Muscle of arm (tissue), 14 donors: ENCODE measurements at places on chromosomes 4 and X.

GRCh38 chrX:6738518-6739470, 203.9 kb upstream of the VCX3A start:
- DNase-seq = no peak

- DNase-seq = no peak
These were observed 129.1 kb downstream of the FBXO8 start for GRCh38 chr4:174154215-174154854.

DNA sequence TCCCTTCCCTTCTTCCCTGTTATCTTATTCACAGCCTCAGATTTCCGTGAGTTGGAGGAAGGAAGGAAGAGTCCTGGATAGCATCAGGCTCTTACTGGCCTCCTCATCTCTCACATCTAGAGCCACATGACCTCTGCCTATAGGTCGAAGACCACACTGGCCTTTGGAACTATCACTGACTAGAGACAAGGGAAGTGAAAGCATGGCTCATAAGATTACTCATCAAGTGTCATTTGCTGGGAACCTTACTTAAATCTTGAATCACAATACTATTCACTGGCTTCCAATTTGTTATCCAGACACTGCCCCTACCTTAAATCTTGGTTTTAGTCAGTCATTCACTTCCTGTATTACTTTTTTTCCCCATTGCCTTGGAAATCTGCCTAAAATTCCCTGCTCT, 61.6 kb upstream of the MTMR8 start:
- DNase-seq = no peak

DNA sequence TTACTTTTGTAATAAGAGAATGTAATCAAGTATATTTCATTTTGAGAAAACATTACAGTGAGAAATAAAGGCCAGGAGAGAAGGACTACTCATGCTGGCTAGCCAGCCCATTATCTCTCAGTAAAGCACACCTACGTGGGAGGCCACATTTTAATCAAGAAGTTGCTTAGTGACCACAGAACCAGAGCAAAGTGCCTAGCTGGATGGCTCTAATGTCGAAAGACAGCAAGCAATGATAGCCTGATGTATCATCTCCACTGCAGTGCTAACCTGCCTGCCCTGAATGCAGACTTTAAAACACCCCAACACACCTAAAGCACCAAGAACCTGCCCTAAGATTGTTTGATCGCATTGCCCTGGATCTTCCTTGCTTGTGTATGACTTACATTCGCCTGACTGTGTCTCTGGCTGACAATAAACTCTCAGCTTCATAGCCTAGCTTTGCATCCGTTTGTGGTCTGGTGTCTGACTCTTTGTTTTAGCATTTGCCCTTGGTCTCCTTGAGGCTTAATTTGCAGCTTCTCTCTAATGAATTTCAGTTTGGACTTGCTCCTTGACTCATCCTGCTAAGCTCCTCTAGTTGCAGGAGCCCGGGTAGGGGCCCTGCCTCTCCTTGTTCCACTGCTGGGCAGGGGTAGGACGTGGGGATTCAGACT, 31.4 kb upstream of the SOWAHD start:
- no peak for DNase-seq

- DNase-seq = peak; percentile 59
These were observed 392.9 kb downstream of the UNC5C start for GRCh38 chr4:95155759-95156451.

- DNase-seq = no peak
These were observed 733.3 kb downstream of the RPA4 start for GRCh38 chrX:97616883-97617530.

DNA sequence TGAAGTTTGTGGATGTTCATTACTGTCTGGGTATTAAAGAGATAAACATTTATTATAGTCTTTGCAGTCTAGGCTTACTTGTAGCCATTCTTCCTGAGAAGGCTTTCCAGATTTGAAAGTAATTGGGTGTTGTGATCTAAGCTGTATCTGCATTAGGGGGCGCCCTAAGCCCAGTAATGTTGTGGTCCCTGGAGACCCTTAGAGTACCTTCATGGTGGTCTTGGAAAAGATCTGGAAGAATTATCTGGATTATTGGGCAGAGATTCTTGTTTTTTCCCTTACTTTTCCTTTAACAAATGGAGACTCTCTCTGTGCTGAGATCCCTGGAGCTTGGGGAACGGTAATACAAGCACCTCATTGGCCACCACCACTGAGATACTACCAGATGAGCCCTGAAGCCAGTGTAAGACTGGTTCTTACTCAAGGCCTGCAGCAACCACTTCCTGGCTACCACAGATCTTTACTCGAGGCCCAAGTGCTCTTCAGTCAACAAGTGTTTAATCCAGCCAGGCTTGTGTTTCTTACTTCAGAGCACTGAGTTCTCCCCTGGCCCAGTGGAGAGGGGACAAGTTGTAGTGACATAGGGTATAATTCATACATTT, 63.1 kb downstream of the RTL3 start:
- DNase-seq = no peak

DNA sequence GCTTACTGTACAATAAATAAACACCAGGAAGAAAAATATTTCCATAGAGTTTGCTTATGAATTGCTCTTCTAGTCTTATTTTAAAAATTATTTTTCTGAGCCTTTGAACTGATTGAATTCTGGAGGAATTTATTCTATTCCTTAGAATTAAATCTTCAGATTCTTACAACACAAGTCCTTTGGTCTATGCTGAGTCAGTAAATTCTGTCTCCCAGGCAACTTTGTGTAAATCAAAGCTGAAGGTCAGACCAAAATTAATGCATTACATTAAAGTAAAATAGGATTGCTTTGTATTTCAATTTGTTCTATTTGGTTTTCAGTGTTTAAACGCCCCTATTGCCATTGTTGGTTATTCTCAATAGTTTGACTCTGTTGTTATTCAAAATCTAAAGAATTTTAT, 26.8 kb upstream of the STPG2 start:
- no peak for DNase-seq

- no peak for DNase-seq
These were observed 110.6 kb downstream of the ANK2 start for GRCh38 chr4:113159942-113160545.

GRCh38 chr4:23122666-23123400, 430.1 kb downstream of the GBA3 start:
- DNase-seq = no peak

- no peak for DNase-seq
These were observed 87.9 kb upstream of the NR3C2 start for GRCh38 chr4:148530114-148530513.

GRCh38 chr4:40525752-40526598, 103.7 kb downstream of the RBM47 start:
- DNase-seq = peak; percentile 35

GRCh38 chr4:173531086-173531965, 1.3 kb upstream of the HAND2 start:
- DNase-seq = no peak

- DNase-seq = peak; percentile 38
These were observed 591 bp downstream of the PRPS1 start for GRCh38 chrX:107628662-107629539.

GRCh38 chrX:31397119-31397518, 325.3 kb upstream of the FTHL17 start:
- DNase-seq = no peak

GRCh38 chrX:112670977-112671376, 8.8 kb downstream of the LHFPL1 start:
- no peak for DNase-seq

DNA sequence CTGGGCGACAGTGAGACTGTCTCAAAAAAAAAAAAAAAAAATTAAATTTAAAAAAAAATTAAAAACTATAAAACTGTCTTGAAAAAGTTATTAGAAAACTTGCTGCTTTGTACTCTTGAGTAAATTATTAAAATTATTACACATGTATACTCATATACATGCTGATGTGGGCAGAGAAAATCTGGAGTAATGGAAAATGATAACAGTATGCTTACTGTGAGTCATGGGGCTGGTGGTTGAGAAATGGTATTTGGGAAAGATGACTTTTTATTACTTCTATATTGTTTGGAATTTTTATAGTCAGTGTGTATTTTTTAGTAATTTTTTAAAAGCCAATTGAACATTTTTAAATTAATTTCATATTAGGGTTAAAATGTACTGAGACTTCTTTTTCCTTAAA, 7.5 kb downstream of the YY2 start:
- DNase-seq = no peak
